ENCODE measurements at places on chromosomes 11 and 22.
A peak's percentile ranks its signal among the peaks of the same experiment; 100 is the strongest.

GRCh38 chr11:72908032-72908676 lies 93.9 kb downstream of the ATG16L2 start:
- DNase-seq, result no peak

- no peak for DNase-seq
Observed at GRCh38 chr11:25536289-25536688, 795.6 kb upstream of the ANO3 start.

- DNase-seq, result no peak
Observed at GRCh38 chr11:118114266-118114665, 27.5 kb upstream of the SMIM35 start.

- peak; percentile 42 for DNase-seq
Observed at GRCh38 chr11:10405865-10406592, 49.0 kb upstream of the AMPD3 start.

All from stimulated activated CD4-positive, alpha-beta T cell treated with anti-CD3 and anti-CD28 coated beads, Interleukin-2, amount 100 ng/mL, for 24 hours (primary cell).